ENCODE measurements at places on chromosomes 11 and 22.

- no peak for DNase-seq
Measured at GRCh38 chr11:61875698-61876097, 15.6 kb downstream of the FADS3 start.

GRCh38 chr11:102494216-102494615, 36.3 kb downstream of the MMP7 start:
- DNase-seq, result no peak

DNA sequence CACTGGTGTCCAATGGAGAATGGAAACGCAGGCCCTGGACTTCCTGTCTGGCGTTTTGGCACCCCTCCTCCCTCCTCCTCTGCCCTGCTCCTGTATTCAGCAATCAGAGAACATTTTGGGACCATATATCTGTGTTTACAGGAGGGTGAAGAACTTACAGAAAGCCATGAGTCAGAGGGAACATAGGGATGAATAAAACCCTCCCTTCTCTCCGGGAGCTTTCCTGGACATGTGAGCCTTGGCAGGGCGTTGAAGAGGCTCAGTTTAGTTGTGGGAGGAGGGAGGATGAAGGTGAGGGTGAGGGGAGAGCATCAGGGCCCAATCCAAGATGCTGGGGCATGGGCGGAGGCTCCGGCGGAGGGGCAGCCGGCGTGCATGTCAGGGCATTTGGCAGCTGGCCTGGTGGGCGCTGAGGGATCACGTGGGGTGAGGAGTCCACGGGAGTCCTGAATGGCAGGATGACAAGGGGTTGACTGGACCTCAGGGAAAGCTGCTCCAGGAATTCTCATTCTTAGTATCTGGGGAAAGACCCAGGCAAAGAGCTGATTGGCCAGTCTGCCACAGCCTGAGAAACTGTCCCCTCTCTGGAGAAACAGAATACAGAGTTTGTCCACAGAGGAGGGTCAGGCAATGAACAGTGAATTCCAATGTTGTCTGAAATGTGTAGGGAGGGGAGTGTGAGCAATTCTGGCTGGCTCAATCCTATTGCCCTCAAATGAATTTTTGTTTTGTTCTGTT, 28.9 kb downstream of the MICAL2 start:
- DNase-seq, result no peak

GRCh38 chr11:66465373-66466224, 1.1 kb upstream of the PELI3 start:
- DNase-seq, result no peak

DNA sequence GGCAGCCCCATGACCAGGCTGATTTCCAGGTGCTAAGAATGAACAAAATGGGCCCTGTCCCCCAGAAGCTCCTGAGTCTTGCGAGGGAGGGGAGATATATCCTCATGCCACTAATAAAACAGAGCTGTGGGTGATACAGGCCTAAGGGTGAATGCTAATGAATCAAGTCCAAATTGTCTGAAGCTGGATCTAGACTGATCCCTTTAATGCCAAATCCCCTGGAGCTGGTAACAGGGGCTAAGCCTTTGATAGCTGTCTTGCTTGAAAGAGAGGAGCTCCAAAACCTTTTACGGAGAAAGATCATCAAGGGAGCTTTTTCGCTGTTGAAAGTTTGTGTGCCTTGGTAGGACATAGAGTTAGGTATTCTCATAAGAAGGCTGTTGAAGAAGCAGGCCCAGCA, 79.7 kb downstream of the PPFIBP2 start:
- DNase-seq, result no peak
